ENCODE measurements at places on chromosomes 1 and 21.

GRCh38 chr21:31618696-31619430, 40.6 kb upstream of the SOD1 start:
- peak; percentile 8 for DNase-seq

- DNase-seq = no peak
Observed at GRCh38 chr1:78334952-78335351, 155.8 kb upstream of the PTGFR start.

GRCh38 chr1:106249365-106249764, 807.1 kb upstream of the PRMT6 start:
- DNase-seq = no peak

DNA sequence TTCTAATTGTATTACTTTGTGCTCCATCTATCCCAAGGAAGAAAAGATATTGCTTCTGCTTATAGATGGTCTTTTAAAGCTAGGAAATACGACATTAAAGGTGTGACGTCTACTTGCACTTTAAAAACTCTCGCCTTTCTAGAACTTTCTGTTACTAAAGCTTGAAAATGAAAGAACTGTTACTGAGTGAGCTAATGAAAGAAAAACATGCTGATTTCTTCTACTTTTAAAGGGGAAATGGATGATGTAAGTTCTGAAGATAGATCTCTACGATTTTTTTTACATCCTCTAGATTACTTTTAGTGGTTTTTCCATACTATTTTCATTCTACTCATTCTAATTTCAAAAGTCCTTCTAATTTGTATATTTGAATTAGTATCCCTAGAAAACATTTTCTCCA, 387.5 kb downstream of the USP25 start:
- peak; percentile 60 for DNase-seq

- DNase-seq = no peak
Observed at GRCh38 chr1:88169139-88169538, 514.9 kb upstream of the PKN2 start.

- DNase-seq = peak; percentile 40
Observed at GRCh38 chr1:40141878-40142535, 19.2 kb upstream of the RLF start.

GRCh38 chr1:7384679-7385078, 386.4 kb upstream of the VAMP3 start:
- DNase-seq = no peak

DNA sequence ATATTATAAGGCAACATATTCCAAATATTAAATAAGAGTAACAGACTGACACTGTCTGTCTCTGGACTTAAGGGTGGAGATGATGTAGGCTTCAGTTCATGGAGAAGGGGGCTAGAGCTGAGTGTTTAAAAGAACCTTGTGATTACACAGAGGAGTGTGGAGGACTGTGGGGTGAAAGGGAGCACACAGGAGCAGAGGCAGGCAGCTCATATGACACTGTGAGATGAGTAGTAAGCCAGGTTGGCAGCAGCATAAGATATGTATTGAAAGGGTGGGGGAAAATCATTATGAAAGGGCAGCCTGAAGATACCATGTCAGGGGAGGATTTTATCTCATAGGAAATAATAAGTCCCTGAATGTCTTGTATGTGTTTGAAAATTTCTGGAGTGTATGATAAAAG, 104.5 kb downstream of the AK5 start:
- no peak for DNase-seq

DNA sequence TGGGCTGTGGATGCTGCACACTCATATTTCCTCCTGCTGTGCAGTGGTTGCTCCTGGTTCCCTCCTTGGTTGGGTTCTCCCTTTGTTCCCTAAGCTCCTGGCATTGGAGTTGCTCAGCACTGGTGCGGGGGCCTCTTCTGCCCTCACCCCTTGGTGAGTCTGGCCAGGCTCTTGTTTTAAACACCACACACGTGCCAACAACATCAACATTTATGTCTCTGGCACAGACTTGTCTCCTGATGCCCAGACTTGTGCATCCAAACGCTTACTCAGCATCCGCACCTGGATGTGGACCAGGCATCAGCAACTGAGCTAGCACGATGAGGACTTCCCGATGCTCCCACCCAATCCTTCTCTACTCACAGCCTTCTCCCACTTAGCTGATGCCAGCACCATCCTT, 627.6 kb downstream of the NPHP4 start:
- no peak for DNase-seq
